ENCODE measurements at places on chromosomes 7 and 10.

DNA sequence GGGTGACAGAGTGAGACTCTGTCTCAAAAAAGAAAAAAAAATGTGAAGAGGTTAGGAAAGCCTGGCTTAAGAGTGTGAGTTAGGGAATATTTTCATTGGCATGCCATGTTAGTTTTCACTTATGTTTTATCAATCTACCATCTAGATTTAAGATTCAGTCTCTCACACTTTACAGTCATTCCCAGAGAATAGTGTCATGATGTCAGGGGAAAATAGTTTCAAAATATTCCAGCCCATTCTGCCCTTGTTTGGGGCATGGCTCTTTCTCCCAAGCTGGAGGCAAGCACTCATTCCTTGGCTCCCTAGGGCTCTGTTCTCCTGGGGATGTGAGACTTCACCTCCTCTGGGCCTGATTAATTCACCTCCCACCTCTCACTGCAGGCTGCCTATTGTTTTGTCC is 331.5 kb downstream of the CXCL12 start:
- no peak for DNase-seq

GRCh38 chr7:41003611-41003940 is 699.3 kb downstream of the INHBA start:
- DNase-seq: no peak

- DNase-seq: peak; percentile 27
Measured at GRCh38 chr10:74244097-74244685, 93.2 kb downstream of the ADK start.

GRCh38 chr10:79053081-79053434 is 15.7 kb upstream of the ZMIZ1 start:
- no peak for DNase-seq
